ENCODE measurements at places on chromosomes 13 and 19.

- DNase-seq: no peak
These were observed 12.3 kb downstream of the SLC7A1 start for GRCh38 chr13:29583073-29583785.

DNA sequence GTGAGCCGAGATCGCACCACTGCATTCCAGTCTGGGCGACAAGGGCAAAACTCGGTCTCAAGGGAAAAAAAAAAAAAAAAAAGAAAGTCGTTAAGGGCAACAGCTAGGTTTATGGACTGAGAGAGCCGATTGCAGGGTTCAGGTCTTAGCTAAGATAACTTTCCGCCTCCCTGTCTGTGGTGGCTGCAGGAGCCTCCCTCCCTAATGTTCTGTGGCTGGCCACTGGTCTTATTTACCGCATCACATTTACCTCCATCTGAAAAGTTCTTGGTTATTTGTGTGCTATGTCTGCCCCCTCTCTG lies 722 bp upstream of the CRTC1 start:
- no peak for DNase-seq

DNA sequence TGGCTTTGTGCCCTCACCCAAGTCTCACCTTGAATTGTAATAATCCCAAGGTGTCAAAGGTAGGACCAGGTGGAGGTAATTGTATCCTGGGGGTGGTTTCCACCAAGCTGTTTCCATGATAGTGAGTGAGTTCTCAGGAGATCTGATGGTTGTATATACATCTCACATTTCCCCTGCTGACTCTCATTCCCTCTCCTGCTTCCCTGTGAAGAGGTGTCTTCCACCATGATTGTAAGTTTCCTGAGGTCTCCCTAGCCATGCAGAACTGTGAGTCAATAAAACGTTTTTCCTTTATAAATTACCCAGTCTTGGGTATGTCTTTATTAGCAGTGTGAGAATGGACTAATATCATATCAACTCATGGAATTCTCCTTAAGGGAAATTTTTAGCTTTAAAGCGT lies 302.6 kb downstream of the LIG4 start:
- no peak for DNase-seq

DNA sequence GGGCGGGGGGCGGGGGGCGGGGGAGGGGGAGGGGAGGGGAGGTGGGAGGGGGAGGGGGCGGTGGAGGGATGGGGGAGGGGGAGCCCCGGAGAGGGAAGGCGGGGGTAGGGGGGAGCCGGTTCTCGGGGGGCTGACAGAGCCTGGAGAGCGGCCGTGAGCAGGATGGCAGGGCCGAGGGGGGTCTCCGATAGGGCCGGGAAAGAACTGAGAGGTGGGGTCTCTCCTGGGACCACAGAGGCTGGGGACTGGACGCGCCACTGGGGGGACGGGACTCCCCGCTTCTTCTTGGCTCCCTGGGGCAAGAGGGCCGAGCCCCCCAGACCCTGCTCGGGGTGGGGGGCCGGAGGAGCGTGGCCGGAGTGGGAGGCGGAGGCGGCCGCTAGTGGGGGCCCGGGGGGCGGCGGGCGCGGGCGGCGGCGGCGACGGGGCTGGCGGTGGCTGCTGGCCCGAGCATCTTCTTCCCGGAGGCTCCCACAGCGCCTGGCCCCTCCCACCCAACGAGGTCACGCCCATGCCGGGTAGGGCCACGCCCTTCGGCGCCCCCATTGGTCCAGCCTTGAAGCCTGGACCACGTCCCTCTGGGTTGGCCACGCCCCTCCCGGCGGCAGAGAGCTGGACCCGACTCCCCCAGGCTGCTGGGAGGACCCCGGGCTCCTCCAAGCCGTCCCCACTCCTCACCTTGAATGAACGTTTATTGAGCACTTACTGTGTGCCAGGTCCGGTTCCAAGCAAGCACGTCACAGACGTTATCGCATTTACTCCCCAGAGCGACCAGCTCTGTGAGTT lies at the start of gene NOVA2:
Gene NOVA2, minus strand, starts transcription at position 313 of the 786 bp plus-strand sequence. CDS start 514 bp downstream, outside the sequence.
- peak; percentile 91 for DNase-seq

GRCh38 chr13:99421271-99421670 lies 80.0 kb upstream of the TM9SF2 start:
- peak; percentile 55 for DNase-seq

GRCh38 chr13:59531571-59532091 lies 632.1 kb downstream of the DIAPH3 start:
- no peak for DNase-seq

- DNase-seq: no peak
These were observed 203.9 kb downstream of the SHISA2 start for GRCh38 chr13:25847635-25848626.

- DNase-seq: no peak
These were observed 303.1 kb downstream of the PCDH9 start for GRCh38 chr13:66926851-66927524.

DNA sequence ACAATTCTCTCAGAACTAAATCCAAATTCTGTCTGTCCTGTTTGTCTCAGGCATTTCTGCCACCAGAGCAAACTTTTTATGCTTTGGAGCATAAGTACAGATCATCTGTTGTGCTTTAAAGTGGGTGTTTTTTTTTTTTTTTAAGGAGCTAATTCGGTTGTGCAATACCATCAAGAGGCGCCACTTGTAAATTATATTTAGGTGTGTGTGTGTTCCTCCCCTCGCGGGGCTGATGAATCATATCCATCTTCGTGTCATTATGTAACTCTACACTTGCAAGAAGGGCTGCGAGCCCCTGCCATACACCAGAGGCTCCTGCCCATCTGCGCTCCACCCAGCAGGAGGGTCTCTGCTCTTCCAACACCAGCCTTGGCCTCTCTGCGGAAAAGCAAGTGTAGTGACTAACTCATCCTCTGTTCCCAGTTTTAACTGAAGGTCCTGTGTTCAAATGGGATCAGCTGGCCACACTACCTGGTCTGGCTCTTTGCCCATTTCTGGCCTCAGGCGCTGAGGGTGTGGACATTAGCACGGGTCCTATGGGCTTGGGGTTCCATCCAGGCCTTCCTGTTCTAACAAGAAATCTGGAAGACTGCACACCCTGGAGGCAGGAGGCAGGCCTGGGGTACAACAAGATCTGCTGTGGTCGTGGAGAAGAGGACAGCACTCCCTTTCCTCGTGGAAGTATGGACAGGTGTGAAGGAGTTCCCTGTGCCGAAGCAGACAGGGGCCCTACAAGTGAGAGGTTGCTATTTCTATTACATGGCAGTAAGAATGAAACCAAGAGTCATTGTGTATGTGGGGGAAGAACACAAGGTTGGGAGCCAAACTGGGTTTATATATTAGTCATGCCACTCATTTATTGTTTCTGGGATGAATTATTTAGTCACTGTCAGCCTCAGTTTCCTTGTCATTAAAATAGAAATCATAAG lies 96.1 kb upstream of the MBNL2 start:
- DNase-seq: no peak

GRCh38 chr19:35908973-35909683 lies 1.0 kb upstream of the TYROBP start:
- DNase-seq: peak; percentile 91

GRCh38 chr19:39937094-39937720 lies 2.8 kb upstream of the FCGBP start:
- no peak for DNase-seq

GRCh38 chr13:38667526-38668109 lies 19.3 kb upstream of the FREM2 start:
- no peak for DNase-seq

DNA sequence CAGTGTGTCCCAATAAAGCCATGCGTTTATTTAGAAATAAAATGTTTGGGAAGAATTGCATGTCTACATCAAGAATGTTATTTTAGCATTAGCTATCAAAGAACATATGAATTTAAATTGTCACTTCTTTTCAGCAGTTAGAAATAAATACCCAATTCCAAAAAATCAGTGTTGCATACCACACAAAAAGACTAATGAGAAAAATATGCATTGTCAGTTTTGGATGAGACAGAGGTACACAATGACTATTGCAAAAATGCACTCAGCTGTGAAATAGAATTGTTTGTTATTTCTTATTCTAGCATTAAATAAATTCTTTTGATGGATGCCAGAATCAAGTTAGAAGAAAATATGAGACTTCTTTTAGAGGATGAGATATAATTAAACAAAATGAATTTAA lies 833.9 kb downstream of the SLITRK1 start:
- DNase-seq: no peak

- DNase-seq: no peak
These were observed 301.6 kb downstream of the SLITRK6 start for GRCh38 chr13:85497652-85498051.

DNA sequence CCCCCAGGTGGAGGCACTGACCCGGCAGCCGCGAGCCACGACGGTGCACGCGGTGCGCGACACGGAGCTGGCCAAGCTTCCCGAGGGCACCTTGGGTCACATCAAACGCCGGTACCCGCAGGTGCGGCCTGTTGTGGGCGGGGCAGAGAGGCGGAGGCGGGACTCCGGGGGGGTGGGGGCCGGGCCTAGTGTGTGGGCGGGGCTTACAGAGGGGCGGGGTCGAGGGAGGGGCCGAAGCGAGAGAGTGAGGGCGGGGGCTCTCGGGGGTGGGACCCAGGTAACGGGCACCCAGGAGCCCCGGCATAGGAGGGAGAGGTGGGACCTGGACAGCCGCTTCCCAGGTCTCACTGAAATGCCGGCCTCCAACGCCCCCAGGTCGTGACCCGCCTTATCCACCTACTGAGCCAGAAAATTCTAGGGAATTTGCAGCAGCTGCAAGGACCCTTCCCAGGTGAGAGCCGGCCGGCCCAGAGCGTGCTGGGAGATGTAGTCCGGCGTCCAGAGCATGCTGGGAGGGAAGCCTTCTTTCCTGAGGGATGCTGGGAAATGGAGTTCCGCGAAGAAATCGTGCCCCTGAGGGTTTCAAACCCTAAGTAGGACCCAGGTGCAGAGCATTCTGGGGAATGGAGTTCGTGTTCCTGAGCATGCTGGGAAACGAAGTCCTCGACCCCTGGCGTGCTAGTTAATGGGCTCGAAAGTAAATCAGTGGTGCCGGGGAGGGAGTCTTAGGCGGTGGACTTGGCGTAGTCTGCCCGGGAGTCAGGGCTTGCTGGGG lies 15.7 kb downstream of the PNPLA6 start:
- no peak for DNase-seq

DNA sequence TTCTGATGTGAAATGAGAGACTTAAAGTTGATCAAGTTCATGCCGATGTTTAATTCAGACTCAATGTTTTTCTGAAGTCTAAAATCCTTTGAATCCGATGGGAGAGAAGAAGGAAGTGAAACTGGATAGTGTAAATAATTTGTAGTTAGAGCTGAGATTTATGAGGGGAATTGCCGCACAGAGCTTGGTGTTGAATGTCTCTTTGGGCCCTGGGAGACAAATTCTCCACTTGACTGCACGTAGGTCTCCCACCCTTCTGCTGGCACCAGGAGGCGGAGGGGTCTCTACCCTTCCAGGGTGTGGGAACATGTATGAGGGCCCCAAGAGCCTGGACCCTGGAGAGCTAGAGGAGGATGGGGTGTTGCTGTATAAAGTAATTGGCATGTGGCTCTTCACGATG lies 140.8 kb upstream of the SERP2 start:
- no peak for DNase-seq

- peak; percentile 43 for DNase-seq
These were observed 81.9 kb downstream of the SLC6A16 start for GRCh38 chr19:49243129-49243528.

- DNase-seq: no peak
These were observed 195.5 kb downstream of the RGCC start for GRCh38 chr13:41652735-41653361.

GRCh38 chr13:91902291-91902690 lies 503.9 kb downstream of the GPC5 start:
- no peak for DNase-seq

DNA sequence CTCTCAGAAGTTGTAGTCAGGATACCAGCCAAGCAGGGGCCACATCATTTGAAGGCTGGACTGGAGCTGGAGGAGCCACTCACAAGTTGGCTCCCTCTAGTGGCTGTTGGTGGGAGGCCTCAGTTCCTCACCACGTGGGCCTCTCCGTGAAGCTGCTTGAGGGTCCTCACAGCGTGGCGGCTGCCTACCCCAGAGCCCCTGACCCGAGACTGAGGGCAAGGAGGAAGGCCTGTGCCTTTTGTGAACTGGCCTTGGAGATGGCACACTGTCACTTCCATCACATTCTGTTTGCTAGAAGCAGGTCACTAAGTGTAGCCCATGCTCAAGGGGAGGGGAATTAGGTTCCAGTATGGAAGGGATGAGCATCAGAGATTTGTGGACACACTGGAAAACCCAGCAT lies 14.6 kb downstream of the GNA11 start:
- DNase-seq: no peak

- DNase-seq: peak; percentile 82
These were observed 76.9 kb downstream of the TEX29 start for GRCh38 chr13:111397202-111397880.

DNA sequence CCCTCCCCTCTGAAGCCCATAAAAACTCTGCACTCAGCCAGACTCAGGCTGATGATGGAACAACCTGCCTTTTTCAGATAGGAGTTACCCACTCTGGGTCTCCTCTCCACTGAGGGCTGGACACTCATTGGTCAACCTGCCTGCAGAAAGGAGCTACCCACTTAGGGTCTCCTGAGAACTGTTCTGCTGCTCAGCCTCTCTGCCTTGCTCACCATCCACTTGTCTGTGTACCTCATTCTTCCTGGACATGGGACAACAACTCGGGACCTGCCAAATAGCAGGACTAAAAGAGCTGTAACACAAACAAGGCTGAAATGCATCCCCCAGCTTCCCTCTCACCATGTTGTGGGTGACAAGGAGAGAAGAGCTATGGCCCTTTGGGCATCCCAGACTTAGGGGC lies 18.4 kb upstream of the RCBTB2 start:
- DNase-seq: no peak

DNA sequence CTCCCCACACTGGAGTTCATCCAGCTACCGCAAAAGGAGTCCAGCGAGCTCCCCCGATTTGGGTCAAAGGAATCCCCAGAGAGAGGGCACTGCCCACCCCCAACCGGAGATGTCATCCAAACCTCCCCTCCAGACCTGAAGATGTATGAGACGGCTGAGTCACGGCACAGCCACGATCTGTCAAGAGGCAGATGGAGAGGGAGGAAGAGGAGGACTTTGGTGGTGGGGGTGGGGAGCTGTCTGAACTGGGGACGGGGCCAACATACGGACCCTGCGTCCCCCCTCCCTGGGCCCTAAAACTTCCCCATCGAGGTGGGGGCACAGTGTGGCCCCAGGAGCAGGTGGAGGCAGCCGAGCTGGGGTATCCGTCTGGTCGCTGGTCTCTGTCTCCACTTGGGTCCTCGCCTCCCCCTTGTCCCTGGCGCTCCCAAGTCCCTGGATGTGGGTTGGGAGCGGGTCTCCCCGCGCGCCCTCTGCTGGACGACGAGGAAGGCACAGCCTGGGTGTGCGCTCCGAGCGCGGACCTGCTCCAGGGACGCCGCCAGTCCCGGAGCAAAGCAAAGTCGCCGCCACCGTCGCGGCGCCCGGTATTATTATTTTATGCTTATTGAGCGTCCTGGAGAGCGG lies 3.8 kb downstream of the PDE4A start:
- peak; percentile 94 for DNase-seq

DNA sequence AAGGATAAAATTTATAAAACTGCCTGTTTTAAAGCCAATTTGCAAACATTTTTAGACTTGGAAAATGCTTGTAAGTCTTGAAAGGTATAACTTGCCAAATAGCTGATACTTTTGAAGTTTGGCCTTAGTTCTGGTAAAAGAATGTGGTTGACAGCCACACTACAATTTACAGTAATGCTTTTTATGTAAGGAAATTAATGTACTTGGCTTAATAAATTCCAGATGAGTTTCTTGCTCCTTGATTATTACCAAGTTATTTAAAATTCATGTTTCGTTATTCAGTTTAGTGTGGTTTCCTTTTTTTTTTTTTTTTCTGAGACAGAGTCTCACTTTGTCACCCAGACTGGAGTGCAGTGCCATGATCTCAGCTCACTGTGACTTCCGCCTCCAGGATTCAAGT lies 14.9 kb downstream of the LMO7 start:
- DNase-seq: no peak

- DNase-seq: no peak
These were observed 2.3 kb upstream of the STRN4 start for GRCh38 chr19:46748325-46749109.
